ENCODE measurements at places on chromosomes 2 and 18. TPM values are rescaled to one million over a fixed set of nuclear protein-coding genes. Genes with fewer than 3 reads are reported as not detected.

The CAPN14 gene
- total RNA-seq = 0.29 TPM

DNA sequence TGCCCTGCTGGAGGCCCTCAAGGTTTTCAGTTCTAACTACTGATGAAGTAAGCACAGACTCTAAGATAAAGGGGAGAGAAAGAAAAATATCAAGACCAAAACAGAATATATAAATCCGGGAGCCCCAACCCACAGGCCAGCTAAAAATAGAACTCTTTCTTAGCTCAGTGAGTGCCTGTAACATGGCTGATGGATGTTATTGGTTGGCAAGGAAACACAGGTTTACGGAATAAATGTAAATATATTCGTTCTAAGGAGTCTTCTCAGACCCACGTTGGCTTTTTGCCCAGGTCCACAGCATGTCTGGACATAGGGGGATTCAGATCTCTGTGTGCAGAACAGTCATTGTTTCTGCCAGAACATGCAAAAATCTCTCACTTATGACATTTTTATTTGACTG lies 139.0 kb upstream of the SERPINE2 start:
- H3K4me1 ChIP-seq = no peaks in the 10 kb centered on the region
- no peak overlapping the region for H3K4me3 ChIP-seq
- H3K36me3 ChIP-seq = no peaks in the 10 kb centered on the region
- no peak for DNase-seq
- H3K27ac ChIP-seq = no peak overlapping the region

GRCh38 chr2:49973917-49974368 lies 819.6 kb upstream of the FSHR start:
- no peaks in the 10 kb centered on the region for H3K27me3 ChIP-seq
- peak overlapping the region; percentile 47 for H3K4me3 ChIP-seq
- H3K4me1 ChIP-seq = no peaks in the 10 kb centered on the region
- H3K27ac ChIP-seq = no peak overlapping the region

GRCh38 chr2:234949762-234950434 lies 1.9 kb upstream of the SH3BP4 start:
- no peak overlapping the region for H3K4me3 ChIP-seq
- no peak for DNase-seq
- no peak overlapping the region for H3K27ac ChIP-seq
- H3K36me3 ChIP-seq = no peaks in the 10 kb centered on the region
- no peaks in the 10 kb centered on the region for H3K4me1 ChIP-seq

DNA sequence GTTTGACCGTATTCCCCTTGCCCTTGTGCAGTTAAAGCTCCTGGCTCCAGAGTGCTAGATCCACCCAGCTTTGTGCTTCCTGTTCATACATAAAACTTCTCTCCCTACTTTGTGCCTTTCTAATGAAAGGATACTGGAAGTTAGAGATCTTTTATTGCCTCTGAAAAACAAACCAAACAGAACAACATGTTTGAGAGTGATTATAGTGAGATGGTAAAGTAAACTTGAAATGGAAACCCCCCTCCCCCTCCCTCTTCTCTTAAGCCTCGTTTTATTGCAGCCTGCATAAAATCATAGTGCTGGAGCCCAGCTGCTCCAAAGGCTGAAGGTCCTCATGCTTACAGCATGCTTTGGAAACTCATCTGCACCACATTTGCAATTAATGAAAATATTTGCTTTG lies 125.1 kb downstream of the TANC1 start:
- H3K4me3 ChIP-seq = no peak overlapping the region
- DNase-seq = no peak
- no peaks in the 10 kb centered on the region for H3K36me3 ChIP-seq
- H3K27ac ChIP-seq = peak overlapping the region; percentile 87

The CEBPZ gene
- total RNA-seq = 37.0 TPM

DNA sequence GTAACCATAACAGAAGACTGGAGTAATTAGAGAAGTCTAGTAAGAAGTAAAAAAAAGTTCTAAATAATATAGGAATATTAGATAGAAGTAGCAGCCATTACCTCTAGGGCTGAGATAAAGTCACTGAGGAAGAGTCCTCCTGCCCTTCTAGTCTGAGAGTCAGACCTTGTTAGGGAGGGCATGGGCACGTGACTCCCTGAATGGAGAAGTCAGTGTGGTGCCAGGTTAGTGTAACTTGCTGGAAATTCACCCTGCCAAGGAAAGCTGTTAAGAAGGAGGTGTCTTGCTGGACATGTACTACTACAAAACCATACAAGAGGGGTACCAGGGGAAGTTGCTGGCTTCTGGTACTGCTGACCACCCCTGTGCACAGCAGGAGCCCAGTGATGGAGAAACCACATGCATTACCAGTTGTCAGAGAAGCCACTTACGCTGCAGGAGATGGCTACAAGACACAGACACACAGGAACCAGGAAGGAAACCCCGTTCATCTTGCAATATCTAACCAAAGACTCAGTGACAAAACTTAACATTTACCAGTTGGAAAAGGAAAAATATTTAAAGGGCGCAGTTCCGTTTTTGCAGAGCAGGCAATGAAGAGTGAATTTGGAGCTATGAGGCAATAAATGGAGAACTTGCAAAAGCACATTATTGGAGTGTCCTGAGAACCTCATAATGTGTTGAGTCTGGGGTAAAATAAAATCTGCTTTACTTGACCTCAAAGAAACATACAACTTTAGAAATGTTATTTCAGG lies 77.2 kb upstream of the TLK1 start:
- no peaks in the 10 kb centered on the region for H3K36me3 ChIP-seq
- no peaks in the 10 kb centered on the region for H3K4me1 ChIP-seq
- H3K27ac ChIP-seq = no peak overlapping the region
- no peak overlapping the region for H3K4me3 ChIP-seq

- no peaks in the 10 kb centered on the region for H3K27me3 ChIP-seq
- H3K4me1 ChIP-seq = no peaks in the 10 kb centered on the region
- H3K36me3 ChIP-seq = no peaks in the 10 kb centered on the region
- DNase-seq = no peak
- no peak overlapping the region for H3K4me3 ChIP-seq
Observed at GRCh38 chr2:25825238-25825637, 53.0 kb downstream of the ASXL2 start.

GRCh38 chr2:207037896-207038295 lies 98.6 kb downstream of the CPO start:
- peaks cover 2% of the 10 kb centered on the region for H3K4me1 ChIP-seq
- no peak for DNase-seq
- H3K27ac ChIP-seq = no peak overlapping the region
- no peaks in the 10 kb centered on the region for H3K36me3 ChIP-seq
- no peak overlapping the region for H3K4me3 ChIP-seq

- H3K4me3 ChIP-seq = no peak overlapping the region
- H3K27me3 ChIP-seq = no peaks in the 10 kb centered on the region
- no peak for DNase-seq
- no peak overlapping the region for H3K27ac ChIP-seq
- H3K36me3 ChIP-seq = no peaks in the 10 kb centered on the region
- no peaks in the 10 kb centered on the region for H3K4me1 ChIP-seq
Observed at GRCh38 chr2:169815849-169816248, 8.9 kb downstream of the METTL5 start.

GRCh38 chr2:148721991-148722777 lies 77.6 kb downstream of the EPC2 start:
- H3K4me1 ChIP-seq = peaks cover 8% of the 10 kb centered on the region
- H3K27ac ChIP-seq = no peak overlapping the region
- H3K36me3 ChIP-seq = no peaks in the 10 kb centered on the region
- no peak for DNase-seq
- H3K4me3 ChIP-seq = no peak overlapping the region

- no peak overlapping the region for H3K27ac ChIP-seq
- no peak for DNase-seq
- no peaks in the 10 kb centered on the region for H3K4me1 ChIP-seq
- no peaks in the 10 kb centered on the region for H3K36me3 ChIP-seq
- H3K27me3 ChIP-seq = no peaks in the 10 kb centered on the region
- H3K4me3 ChIP-seq = no peak overlapping the region
Observed at GRCh38 chr18:41075212-41075611, 879.8 kb upstream of the PIK3C3 start.

The C2orf72 gene
- 0.15 TPM for total RNA-seq

The LINC00305 gene
- total RNA-seq = not detected

GRCh38 chr2:168993538-168993937 lies 37.6 kb downstream of the ABCB11 start:
- H3K27me3 ChIP-seq = no peaks in the 10 kb centered on the region
- H3K4me1 ChIP-seq = no peaks in the 10 kb centered on the region
- H3K4me3 ChIP-seq = no peak overlapping the region
- DNase-seq = no peak

DNA sequence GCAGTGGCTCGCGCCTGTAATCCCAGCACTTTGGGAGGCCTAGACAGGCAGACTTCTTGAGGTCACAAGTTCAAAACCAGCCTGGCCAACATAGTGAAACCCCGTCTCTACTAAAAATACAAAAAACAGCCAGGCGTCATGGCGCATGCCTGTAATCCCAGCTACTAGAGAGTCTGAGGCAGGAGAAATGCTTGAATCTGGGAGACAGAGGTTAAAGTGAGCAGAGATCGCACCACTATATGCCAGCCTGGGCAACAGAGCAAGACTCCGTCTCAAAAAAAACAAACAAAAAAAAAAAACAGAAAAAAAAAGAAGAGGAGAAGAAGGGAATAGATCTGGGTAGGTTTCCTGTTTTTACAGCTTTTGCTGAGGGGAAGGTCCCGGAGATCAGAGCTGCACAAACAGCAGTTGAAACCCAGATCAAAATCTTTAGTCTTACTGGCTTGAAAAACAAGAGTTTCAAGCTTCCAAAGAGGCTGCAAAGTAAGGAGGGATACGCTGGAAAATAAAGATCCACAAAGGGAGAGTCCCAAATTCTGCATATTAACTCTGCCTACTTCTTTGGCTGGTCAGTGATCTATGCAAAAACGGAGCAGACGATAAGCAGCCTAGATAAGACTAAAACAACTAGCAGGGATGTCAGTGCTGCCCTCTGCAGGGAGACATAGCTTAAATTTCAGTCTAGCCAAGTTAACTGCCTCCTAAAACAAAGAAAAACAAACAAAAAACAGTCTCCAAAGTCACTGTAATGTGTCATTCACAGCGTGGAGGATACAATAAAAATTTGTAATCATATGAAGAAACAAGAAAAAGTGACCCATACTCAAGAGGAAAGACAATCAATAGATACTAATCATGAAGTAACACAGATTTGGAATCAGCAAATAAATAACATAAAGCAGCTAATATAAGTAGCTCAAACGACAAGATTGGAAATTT lies 74.1 kb downstream of the TLK1 start:
- H3K27me3 ChIP-seq = no peaks in the 10 kb centered on the region
- H3K4me3 ChIP-seq = no peak overlapping the region
- no peaks in the 10 kb centered on the region for H3K4me1 ChIP-seq

DNA sequence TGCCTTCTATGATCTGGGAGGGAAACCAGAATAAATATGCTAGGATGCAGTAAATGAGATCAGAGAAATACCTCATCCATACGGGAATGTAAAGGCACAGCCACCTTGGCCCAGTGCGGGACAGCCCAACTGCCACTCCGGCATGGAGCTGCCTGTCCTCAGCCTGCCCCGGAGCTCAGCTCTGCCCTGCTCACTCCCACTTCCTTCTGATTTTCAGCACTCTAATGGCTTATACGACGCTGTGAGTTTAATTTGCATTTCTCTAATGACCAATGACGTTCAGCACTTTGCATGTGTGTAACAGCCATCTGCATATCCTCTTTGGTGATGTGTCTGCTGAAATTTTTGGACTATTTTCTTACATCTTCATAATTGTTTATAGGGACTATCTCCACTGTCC lies 172.5 kb upstream of the RAB6C start:
- no peak overlapping the region for H3K4me3 ChIP-seq
- no peaks in the 10 kb centered on the region for H3K27me3 ChIP-seq
- no peaks in the 10 kb centered on the region for H3K4me1 ChIP-seq
- H3K36me3 ChIP-seq = no peaks in the 10 kb centered on the region
- H3K27ac ChIP-seq = no peak overlapping the region

GRCh38 chr2:197327472-197328098 lies 17.0 kb upstream of the ANKRD44 start:
- H3K27ac ChIP-seq = no peak overlapping the region
- H3K36me3 ChIP-seq = no peaks in the 10 kb centered on the region
- DNase-seq = no peak
- no peak overlapping the region for H3K4me3 ChIP-seq

GRCh38 chr18:69380324-69380723 lies 20.4 kb upstream of the DOK6 start:
- DNase-seq = no peak
- no peak overlapping the region for H3K4me3 ChIP-seq
- H3K36me3 ChIP-seq = no peaks in the 10 kb centered on the region
- no peaks in the 10 kb centered on the region for H3K27me3 ChIP-seq
- H3K27ac ChIP-seq = no peak overlapping the region
- H3K4me1 ChIP-seq = no peaks in the 10 kb centered on the region

- DNase-seq = no peak
- no peak overlapping the region for H3K27ac ChIP-seq
- H3K4me1 ChIP-seq = no peaks in the 10 kb centered on the region
Observed at GRCh38 chr18:21958707-21959450, 210.5 kb upstream of the GATA6 start.

The DAPL1 gene
- not detected for total RNA-seq

GRCh38 chr2:214536625-214537024 lies 125.8 kb downstream of the VWC2L start:
- no peak overlapping the region for H3K4me3 ChIP-seq
- DNase-seq = no peak
- no peak overlapping the region for H3K27ac ChIP-seq

The AP1S3 gene
- 2.0 TPM for total RNA-seq

The PID1 gene
- total RNA-seq = 88.6 TPM

The COL4A4 gene
- total RNA-seq = 14.1 TPM

- no peak overlapping the region for H3K27ac ChIP-seq
- H3K27me3 ChIP-seq = no peaks in the 10 kb centered on the region
- H3K36me3 ChIP-seq = no peaks in the 10 kb centered on the region
Observed at GRCh38 chr2:22002066-22002465, 878.3 kb downstream of the TDRD15 start.

GRCh38 chr18:63207143-63207790 lies 112.3 kb downstream of the BCL2 start:
- no peaks in the 10 kb centered on the region for H3K27me3 ChIP-seq
- H3K4me3 ChIP-seq = no peak overlapping the region
- DNase-seq = no peak
- no peaks in the 10 kb centered on the region for H3K4me1 ChIP-seq
- H3K36me3 ChIP-seq = no peaks in the 10 kb centered on the region

DNA sequence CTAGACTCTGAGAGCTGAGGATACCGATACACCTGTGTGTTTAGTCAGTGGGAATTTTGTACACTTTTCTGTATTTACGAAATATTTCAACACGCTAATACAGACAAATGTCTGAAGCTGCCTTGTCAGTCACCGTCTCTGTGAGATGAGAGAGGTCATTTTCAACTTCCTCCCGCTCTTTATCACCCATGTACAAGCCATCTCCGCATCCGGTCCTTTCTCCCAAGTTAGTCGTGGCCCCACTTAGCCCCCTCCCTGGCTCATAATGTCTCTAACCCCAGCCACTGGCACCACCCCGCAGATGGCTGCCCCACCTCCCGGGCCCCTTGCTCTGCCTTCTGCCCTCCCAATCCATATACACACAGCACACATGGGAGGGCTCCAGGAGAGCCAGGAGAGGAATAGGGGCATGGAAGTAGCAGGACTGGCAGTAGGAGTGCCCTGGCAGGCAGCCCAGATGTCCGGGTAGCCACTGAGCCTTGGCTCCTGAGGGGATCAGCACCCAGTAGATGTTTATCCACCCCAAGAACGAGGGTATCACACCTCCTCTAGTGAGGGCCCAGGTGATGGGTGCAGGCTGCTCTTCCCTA lies 2.0 kb upstream of the RUFY4 start:
- no peak overlapping the region for H3K4me3 ChIP-seq
- no peak overlapping the region for H3K27ac ChIP-seq
- no peaks in the 10 kb centered on the region for H3K4me1 ChIP-seq
- H3K36me3 ChIP-seq = no peaks in the 10 kb centered on the region
- H3K27me3 ChIP-seq = no peaks in the 10 kb centered on the region
- DNase-seq = no peak

The IL36A gene
- total RNA-seq = not detected

The DNAJC5G gene
- not detected for total RNA-seq

- no peak overlapping the region for H3K4me3 ChIP-seq
- no peak for DNase-seq
- H3K27me3 ChIP-seq = no peaks in the 10 kb centered on the region
- H3K36me3 ChIP-seq = no peaks in the 10 kb centered on the region
- no peaks in the 10 kb centered on the region for H3K4me1 ChIP-seq
Observed at GRCh38 chr2:113245276-113245711, 33.4 kb downstream of the PAX8 start.

Measured in aorta (tissue), 5 donors.